Thoracic aorta endothelial cell (primary cell): ENCODE measurements at places on chromosomes 2 and 18. TPM values are rescaled to one million over a fixed set of nuclear protein-coding genes. Genes with fewer than 3 reads are reported as not detected.

Gene VWC2L
- not detected in 2 replicates for total RNA-seq

Gene MALL
- 102 and 223 TPM in 2 replicates for total RNA-seq

Gene ATP5F1A
- total RNA-seq, result 944 and 1,163 TPM in 2 replicates

Gene CPO
- total RNA-seq, result not detected in 2 replicates

Gene PLB1
- total RNA-seq, result 0.50 and 0.53 TPM in 2 replicates

Gene GCC2
- 38.1 and 42.7 TPM in 2 replicates for total RNA-seq

Gene FAM237A
- not detected in 2 replicates for total RNA-seq

Gene TMEM198
- not detected in 2 replicates for total RNA-seq

Gene EFR3B
- 0.13 and 0.22 TPM in 2 replicates for total RNA-seq

Gene SLC38A11
- not detected in 2 replicates for total RNA-seq

Gene LAMA1
- total RNA-seq, result under 0.01 and 0.07 TPM in 2 replicates

Gene GPAT2
- 6.5 and 7.4 TPM in 2 replicates for total RNA-seq

Gene NRP2
- 67.1 and 151 TPM in 2 replicates for total RNA-seq

Gene BMP10
- not detected in 2 replicates for total RNA-seq

Gene SERPINB11
- not detected in 2 replicates for total RNA-seq

Gene MCM6
- 36.6 and 50.0 TPM in 2 replicates for total RNA-seq

Gene CCDC85A
- 10.6 and 15.4 TPM in 2 replicates for total RNA-seq

Gene TMEM37
- total RNA-seq, result 1.1 and 2.4 TPM in 2 replicates

Gene PRKAG3
- total RNA-seq, result not detected in 2 replicates

Gene SLC40A1
- 6.1 and 34.2 TPM in 2 replicates for total RNA-seq

Gene RAMP1
- total RNA-seq, result not detected in 2 replicates

Gene TRAK2
- total RNA-seq, result 43.2 and 48.5 TPM in 2 replicates

Gene DUSP11
- 42.6 and 45.9 TPM in 2 replicates for total RNA-seq

Gene ATP6V1C2
- 0.07 TPM in 1 of 2 replicates, not detected in the other for total RNA-seq

Gene NXPH2
- total RNA-seq, result not detected in 2 replicates

Gene FHOD3
- total RNA-seq, result 0.07 TPM in 1 of 2 replicates, not detected in the other

Gene KCMF1
- total RNA-seq, result 70.7 and 81.1 TPM in 2 replicates

Gene CNGA3
- under 0.01 TPM in 1 of 2 replicates, not detected in the other for total RNA-seq

Gene KLHL14
- not detected in 2 replicates for total RNA-seq

Gene MBP
- 0.29 and 0.40 TPM in 2 replicates for total RNA-seq

Gene GPR45
- not detected in 2 replicates for total RNA-seq

Gene DSG4
- total RNA-seq, result not detected in 2 replicates

Gene VAMP5
- 47.5 and 56.0 TPM in 2 replicates for total RNA-seq

Gene FBXO15
- 0.53 TPM in 1 of 2 replicates, not detected in the other for total RNA-seq

Gene PLA2R1
- total RNA-seq, result 13.3 and 21.4 TPM in 2 replicates

Gene CRYGD
- total RNA-seq, result not detected in 2 replicates

Gene USP40
- total RNA-seq, result 32.0 and 36.6 TPM in 2 replicates

Gene MC2R
- not detected in 2 replicates for total RNA-seq

Gene ABCG8
- total RNA-seq, result not detected in 2 replicates

Gene NMUR1
- total RNA-seq, result not detected in 2 replicates

Gene CACNB4
- 0.72 and 1.2 TPM in 2 replicates for total RNA-seq

Gene SERPINB5
- not detected in 2 replicates for total RNA-seq

Gene PDE1A
- 0.07 and 0.27 TPM in 2 replicates for total RNA-seq

Gene UGT1A4
- not detected in 2 replicates for total RNA-seq

Gene DNER
- total RNA-seq, result 0.07 and 0.13 TPM in 2 replicates

Gene MXD1
- total RNA-seq, result 6.1 and 7.2 TPM in 2 replicates

Gene TLX2
- not detected in 2 replicates for total RNA-seq

Gene KLHL29
- total RNA-seq, result 7.7 and 10.0 TPM in 2 replicates

Gene COLEC11
- total RNA-seq, result not detected in 2 replicates

Gene PLGLB1
- total RNA-seq, result 1.7 TPM in 1 of 2 replicates, not detected in the other

Gene CDKL4
- 0.86 and 0.93 TPM in 2 replicates for total RNA-seq

Gene CFAP65
- not detected in 2 replicates for total RNA-seq
